ENCODE measurements at places on chromosomes 11 and 22.

- DNase-seq: no peak
Observed at GRCh38 chr22:44391481-44392445, 79.0 kb upstream of the SHISAL1 start.

DNA sequence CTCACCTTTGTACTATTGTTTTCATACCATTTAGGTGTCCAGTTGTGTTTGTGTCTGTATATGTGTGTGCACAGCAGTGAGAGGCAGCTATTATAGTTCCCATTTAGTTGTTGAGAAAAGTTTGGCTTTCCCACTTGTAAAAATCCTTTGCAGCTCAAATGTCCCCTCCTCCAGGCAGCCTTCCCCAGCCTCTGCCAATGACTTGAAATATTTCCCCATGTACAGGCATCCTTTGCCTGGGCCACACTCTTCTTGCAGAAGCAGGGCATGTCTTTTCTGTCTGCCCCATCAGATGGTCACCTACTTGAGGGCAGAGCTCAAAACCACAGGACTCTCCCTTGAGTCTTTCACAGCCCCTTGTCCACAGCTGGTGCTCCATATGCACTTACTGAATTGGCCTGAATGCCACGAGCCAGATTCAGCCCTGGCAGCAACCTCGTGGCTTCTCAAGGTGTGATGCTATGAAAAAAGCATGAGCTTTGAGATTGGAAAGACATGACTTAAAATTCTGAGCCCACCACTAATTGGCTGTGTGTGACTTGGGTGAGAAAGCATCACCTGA, 39.3 kb downstream of the MYEOV start:
- DNase-seq: no peak

GRCh38 chr11:63574856-63575602, 11.8 kb upstream of the PLAAT2 start:
- DNase-seq: no peak

- no peak for DNase-seq
Observed at GRCh38 chr11:3189886-3190583, 24.9 kb upstream of the OSBPL5 start.

DNA sequence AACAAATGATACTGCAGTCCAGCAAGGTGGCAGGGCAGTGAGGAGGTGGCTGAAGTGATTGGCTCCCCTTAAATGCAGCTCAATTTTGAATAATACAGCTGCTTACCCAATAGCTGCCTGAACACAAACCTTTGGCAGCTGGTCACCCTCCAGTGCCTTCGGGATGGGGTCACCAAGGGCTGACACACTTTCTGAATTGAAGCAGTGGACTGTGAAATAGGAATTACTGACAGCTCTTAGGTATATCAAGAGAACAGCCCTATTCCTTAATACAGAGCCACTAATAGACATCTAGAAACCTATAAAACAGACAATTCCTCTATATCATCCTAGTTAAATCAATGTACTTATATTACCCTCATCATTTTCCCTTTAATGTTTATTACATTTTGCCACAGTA, 474.2 kb upstream of the KIRREL3 start:
- DNase-seq: no peak

DNA sequence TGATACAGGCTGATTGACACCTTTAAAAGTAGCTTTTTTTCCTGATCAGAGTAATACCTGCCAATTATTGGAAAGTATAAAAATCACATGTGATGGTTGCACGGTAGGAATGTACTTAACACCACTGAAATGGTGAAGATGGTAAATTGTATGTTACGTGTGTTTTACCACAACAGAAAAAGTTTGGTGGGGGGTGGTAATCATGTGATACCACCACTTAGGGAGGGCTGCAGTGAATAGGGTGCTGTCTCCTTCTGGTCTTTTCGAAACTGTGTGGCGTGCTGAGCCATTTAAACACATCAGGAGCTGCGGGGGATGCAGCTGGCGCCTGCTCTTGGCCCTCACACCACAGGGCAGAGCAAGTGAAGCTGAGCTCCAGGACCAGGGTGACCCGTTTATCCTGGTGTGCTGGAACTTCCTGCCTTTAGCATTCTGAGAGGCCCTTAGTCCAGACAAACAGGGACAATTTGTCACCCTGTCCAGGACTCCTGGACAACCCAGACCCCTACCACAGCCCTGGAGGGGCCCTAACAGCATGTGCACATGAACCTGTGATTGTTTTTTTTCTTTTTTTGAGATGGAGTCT, 2.6 kb downstream of the SYNGR1 start:
- no peak for DNase-seq

Measured in BJ (cell line).